ENCODE measurements at places on chromosomes 12 and 14. TPM values are rescaled to one million over a fixed set of nuclear protein-coding genes. Genes with fewer than 3 reads are reported as not detected.

Gene GTF2H3
- 28.0 TPM for total RNA-seq

Gene STON2
- total RNA-seq = 23.8 TPM

DNA sequence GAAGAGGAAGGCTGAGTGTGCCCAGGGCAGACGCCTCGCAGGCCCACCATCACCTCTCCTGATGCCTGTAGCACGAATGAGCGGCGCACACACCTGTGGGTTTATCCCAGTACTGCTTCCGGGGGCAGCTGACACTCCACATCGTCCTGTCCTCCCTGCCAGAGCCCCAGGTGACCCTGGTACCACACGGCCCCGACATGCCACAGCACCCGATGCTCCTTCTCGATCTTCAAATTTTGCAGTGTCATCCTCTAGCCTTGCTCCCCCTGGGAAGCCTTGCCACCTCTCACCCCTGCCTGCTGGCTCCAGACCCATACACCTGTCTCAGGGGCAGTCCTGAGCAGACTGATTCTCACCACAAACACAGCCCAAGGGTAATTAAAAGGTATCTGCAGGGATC lies 40.6 kb downstream of the ANO2 start:
- H3K27me3 ChIP-seq = no peaks in the 10 kb centered on the region
- H3K27ac ChIP-seq = no peak overlapping the region
- H3K36me3 ChIP-seq = no peaks in the 10 kb centered on the region
- no peak overlapping the region for H3K4me3 ChIP-seq

DNA sequence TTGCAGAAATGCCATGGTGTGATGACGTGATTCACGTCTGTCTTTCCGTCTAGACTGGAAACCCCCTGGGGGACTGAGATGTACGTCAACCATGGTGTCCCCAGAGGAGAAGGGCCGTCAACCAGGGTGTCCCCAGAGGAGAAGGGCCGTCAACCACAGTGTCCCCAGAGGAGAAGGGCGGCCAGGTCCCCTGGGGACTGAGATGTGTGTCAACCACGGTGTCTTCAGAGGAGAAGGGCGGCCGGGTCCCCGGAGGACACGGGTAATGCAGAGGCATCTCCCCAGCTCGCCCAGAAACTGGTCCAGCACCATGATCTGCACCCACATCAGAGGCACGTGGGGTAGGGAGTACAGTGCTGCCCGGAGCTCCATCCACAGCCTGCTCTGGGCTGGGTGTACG lies 30.6 kb upstream of the GALNT9 start:
- no peak overlapping the region for H3K4me3 ChIP-seq
- no peak for DNase-seq
- H3K36me3 ChIP-seq = no peaks in the 10 kb centered on the region
- H3K27ac ChIP-seq = no peak overlapping the region
- no peaks in the 10 kb centered on the region for H3K4me1 ChIP-seq

All from prostate gland (tissue), 2 donors.